ENCODE measurements at places on chromosomes 1 and 21. TPM values are rescaled to one million over a fixed set of nuclear protein-coding genes. Genes with fewer than 3 reads are reported as not detected.

DNA sequence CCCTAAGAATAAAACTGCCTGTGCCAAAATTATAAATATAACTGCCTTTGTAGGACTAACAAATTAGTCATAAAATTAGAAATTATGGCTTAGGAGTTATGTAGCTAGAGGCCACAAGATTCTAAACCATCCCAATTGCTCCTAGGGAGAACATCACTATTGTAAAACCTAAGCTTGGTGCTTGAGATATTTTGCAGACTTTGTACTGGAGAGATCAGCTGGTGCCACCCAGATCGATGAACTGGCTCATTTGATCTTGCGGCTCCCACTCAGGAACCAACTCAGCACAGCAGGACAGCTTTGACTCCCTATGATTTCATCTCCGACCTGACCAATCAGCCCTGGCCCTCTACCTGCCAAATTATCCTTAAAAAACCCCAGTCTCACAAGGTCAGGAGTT is 30.6 kb downstream of the HHAT start:
- DNase-seq, result no peak

The FBXO28 gene
- total RNA-seq, result 32.5 TPM

- no peak for DNase-seq
Observed at GRCh38 chr1:162571696-162572095, 10.2 kb downstream of the UAP1 start.

- DNase-seq, result no peak
Observed at GRCh38 chr1:95080446-95080845, 7.7 kb upstream of the ALG14 start.

GRCh38 chr1:87307306-87307705 is 21.4 kb upstream of the LMO4 start:
- DNase-seq, result no peak

DNA sequence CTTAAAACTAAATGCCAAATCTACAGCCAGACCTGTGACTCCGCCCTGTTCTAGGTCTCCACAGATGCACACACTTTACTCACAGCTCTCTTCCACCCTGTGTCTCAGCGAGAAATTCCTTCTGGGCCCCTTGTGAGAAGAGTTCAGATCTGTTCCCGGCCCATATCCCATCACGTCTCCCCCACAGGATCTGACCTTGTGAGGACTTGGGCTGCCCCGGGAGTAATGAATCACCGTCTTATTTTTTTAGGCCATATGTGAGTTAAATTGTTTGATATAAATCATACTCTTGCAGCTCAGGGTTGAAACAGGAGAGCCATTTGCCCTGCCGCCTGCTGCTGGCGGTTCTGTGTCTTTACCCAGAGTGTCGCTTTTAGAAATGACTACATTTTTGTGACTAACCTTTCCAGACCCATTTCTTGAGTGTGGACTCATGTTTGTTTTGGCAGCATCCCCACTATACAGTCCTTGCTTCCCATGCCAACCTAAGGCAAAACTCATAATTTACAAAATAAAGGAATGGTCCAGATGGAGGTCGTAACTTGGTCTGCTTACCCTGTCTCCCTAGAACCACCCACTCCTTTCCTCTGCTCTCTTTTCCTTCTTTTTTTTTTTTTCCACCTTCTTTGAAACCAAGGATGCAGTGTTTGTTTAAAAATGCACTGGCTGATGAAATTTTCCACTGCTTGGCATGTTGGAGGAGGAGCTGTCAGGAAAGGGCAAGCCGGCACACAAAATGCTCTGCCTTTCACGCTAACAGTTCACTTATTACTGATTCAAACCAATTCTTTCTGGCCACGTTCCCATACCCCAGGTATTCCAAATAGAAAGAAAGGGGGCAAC is 98.0 kb upstream of the C1orf105 start:
- no peak for DNase-seq

GRCh38 chr1:182586380-182586779 is 2.7 kb downstream of the RNASEL start:
- no peak for DNase-seq

DNA sequence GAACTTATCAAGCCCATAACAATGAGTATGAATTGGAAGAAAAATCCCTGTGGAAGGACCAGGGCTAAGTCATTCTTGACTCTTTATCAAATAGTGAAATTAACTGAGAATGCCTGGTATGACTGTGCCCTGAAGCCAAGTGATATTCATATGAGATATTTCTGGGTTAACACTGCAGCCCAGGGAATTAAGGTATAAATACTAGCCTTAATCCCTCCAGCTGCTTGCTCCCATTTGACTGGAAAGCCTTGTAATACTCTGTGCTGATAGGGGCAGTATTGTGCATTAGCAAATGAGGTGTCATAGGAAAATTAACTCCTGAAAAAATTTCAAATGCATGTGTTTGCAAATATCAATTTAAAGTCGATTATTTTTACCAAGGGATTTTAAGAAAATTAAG is 568.8 kb downstream of the LMO4 start:
- no peak for DNase-seq

All from CD4-positive, CD25-positive, alpha-beta regulatory T cell (primary cell).